Foreskin keratinocyte (primary cell): ENCODE measurements at places on chromosomes 3 and 15. TPM values are rescaled to one million over a fixed set of nuclear protein-coding genes. Genes with fewer than 3 reads are reported as not detected.

DNA sequence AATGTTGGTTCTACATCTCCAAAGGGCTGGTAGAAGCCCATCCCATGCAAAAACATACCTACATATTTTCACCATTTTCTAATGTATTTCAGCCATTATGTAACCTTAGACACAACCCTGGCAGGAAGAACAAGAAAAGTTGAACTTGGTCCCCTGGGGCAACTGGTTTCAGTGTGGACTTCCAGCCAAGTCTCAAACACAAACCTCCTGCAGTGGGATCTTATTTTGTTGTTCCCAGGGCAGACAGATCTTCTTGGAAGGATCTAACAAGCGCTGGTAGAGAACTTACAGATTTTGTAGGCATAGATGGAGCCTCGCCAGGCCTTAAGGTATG lies 96.3 kb downstream of the ADAMTS17 start:
- no peak for DNase-seq

CSTA gene
- total RNA-seq: 336 and 383 TPM in 2 replicates

ISLR2 gene
- not detected in 2 replicates for total RNA-seq

CDHR4 gene
- total RNA-seq: not detected in 2 replicates

- DNase-seq: peak; percentile 17
Observed at GRCh38 chr3:163773136-163773535, 1305.2 kb downstream of the SI start.

GRCh38 chr3:1131166-1131565 lies 38.3 kb downstream of the CNTN6 start:
- no peak for DNase-seq

GPR160 gene
- 0.10 and 0.42 TPM in 2 replicates for total RNA-seq

- no peak for DNase-seq
Observed at GRCh38 chr15:44275150-44275830, 13.2 kb upstream of the GOLM2 start.

GRCh38 chr3:17942856-17943255 lies 200.4 kb upstream of the TBC1D5 start:
- DNase-seq: peak; percentile 12

- DNase-seq: peak; percentile 40
Observed at GRCh38 chr15:84588053-84588874, 12.5 kb upstream of the ZSCAN2 start.

PLSCR5 gene
- total RNA-seq: not detected in 2 replicates

DNA sequence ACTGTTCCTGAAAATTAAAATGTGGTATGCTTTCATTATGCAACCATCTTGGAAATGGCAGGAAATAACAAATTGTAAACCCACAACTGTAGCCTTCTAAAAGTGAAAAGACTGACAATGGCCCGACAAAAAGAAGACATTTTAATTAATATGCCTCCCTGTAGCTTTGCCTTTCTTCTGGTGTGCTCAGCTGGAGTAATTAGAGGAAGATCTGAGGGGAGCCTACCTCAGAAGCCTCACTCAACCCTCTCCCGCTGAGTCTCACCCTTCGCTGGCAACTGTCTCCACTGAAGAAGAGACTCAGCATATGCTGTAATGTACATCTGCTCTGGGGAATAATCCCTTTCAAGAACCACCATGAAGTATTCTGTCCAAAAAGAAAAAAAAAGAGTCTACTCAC lies 104.7 kb upstream of the SETMAR start:
- no peak for DNase-seq

DNA sequence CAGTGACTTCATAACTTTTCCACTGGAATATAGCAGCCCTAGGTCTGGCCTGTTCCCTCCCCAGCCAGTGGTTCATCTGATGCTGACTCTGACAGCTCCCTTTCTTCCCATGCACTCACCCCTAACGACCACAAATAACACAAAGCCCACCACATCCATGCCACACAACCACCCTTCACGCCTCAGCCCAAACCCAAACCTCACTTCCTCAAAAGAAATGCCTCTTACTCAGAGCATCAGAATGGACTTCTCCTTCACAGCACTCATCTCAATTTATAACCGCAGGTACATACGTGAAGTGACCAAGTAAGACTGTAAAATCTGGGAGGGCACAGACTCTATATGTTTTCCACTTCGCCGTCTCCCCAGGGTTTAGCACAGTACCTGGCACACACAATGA lies 1.1 kb downstream of the RBSN start:
- DNase-seq: no peak

- DNase-seq: peak; percentile 83
Observed at GRCh38 chr3:20064387-20064786, 24.1 kb downstream of the KAT2B start.

DISP2 gene
- total RNA-seq: 0.65 and 1.5 TPM in 2 replicates

DNA sequence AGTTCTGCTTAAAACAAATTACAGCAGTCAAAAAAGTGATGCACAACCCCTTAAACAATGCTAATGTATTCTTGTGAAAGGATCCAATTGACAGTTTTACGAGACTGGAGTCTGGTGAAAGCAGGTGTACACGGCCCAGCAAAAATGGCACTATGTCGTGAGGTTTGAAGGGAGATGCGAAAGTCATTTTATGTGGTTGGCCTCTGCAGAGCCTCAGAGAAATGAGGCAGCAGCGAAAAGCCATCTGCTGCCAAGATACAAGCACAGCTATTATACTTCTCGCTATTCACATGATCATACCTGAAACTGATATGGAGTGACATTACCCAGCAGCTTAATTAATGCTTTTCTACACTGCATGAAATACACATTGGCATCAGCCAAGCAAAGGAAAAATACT lies 36.4 kb downstream of the MECOM start:
- no peak for DNase-seq

DNA sequence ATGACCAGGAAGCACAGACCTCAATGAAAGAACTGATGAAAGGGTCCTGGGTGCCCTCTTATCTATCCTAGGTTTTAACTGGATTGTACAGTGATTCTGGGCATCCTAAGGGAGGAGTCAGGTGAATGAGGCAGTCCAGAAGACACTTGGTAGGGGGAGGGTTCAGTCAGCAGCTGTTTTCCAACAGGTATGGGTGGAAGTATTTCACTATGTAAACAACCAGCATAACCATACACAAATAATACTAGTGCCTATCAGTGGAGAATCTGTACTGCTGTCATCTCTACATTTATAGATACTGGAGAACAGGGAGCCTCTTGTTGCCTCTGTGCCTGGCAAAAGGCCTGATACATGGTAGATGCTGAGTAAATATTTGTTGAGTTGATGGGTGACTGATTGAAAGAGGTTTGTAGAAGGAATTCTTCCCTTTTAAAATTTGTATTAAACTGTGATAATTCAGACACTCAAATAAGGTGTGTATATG lies 328.5 kb downstream of the RBMS3 start:
- no peak for DNase-seq

- DNase-seq: peak; percentile 18
Observed at GRCh38 chr3:18808429-18808828, 339.9 kb upstream of the KCNH8 start.

- DNase-seq: no peak
Observed at GRCh38 chr3:192505731-192506130, 221.6 kb downstream of the FGF12 start.

DNA sequence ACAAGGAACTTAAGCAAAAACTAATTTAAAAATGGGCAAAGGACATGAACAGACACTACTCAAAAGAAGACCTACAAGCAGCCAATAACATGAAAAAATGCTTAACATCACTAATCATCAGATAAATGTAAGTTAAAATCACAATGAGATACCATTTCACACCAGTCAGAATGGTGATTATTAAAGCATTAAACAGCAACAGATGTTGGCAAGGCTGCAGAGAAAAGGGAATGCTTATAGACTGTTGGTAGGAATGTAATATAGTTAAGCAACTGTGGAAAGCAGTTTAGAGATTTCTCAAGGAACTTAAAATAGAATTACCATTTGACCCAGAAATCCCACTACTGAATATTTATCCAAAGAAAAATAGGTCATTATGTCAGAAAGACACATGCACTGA lies 482.2 kb downstream of the SQOR start:
- no peak for DNase-seq

TJP1 gene
- 94.0 and 98.3 TPM in 2 replicates for total RNA-seq

- no peak for DNase-seq
Observed at GRCh38 chr15:60695713-60696522, 217.0 kb upstream of the ICE2 start.

- DNase-seq: no peak
Observed at GRCh38 chr3:138213398-138214085, 26.4 kb downstream of the ARMC8 start.

- no peak for DNase-seq
Observed at GRCh38 chr3:23602971-23603370, 202.8 kb upstream of the UBE2E1 start.

- no peak for DNase-seq
Observed at GRCh38 chr3:35484929-35485530, 154.3 kb upstream of the ARPP21 start.

- DNase-seq: no peak
Observed at GRCh38 chr3:106700981-106701380, 676.3 kb upstream of the CCDC54 start.

DNA sequence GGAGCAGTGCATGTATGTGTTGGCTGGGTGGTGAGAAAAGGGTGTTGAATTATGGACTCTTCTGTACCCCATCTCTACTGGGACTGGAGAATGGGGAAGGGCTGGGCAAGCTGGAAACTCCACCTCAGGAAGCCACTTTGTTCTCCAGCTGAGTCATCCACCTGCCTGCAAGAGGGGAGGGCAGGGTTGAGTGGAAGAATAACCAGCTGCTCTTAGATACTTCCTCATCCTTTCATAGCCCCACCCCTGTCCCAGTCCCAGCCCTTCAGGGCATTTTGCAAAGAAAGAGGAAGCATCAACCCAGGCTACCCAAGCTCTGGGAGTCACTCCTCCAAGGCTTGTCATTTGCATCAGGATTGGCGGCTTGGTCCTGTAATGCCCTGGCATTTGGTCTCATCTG lies 33.1 kb downstream of the RAB11A start:
- peak; percentile 83 for DNase-seq

DNA sequence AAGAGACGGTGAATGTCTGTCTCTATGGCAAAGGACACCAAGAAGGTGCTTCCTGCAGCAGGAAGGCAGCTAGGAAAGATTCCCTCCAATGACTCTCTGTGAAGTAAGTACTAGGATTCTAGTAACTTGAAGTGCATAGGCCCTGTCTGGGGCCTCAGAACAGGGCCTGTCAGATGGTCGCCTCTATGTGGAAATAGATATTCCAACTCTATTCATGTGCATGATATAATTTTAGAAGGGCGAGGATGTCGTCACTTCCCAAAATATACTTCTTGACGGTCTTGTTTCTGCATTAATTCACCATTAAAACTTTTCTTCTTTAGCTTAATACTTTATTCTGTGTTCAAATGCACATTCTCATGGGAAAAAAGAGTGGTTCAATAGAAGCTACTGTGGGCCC lies 167.0 kb downstream of the TLE3 start:
- DNase-seq: no peak

DNA sequence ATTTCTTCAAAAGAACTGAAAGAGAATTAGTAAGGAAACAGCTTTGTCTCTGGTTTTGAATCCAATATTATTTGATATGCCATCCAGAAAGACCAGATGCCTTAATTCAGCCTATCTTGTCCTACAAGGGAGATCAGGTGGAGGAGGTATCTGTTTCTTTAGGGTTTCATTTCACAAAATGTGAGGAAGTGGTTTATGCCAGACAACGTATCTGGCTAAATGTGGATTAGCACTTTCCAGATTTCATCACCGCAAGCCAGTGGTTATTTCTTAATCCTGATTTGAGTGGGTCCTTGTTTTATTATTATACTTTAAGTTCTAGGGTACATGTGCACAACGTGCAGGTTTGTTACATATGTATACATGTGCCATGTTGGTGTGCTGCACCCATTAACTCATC lies 271.1 kb downstream of the EBLN2 start:
- DNase-seq: no peak

GRCh38 chr3:30142946-30143345 lies 463.5 kb upstream of the TGFBR2 start:
- no peak for DNase-seq

GRCh38 chr15:43218908-43219706 lies 1.7 kb downstream of the EPB42 start:
- DNase-seq: peak; percentile 91

PAK6 gene
- total RNA-seq: 14.1 and 15.6 TPM in 2 replicates

DNA sequence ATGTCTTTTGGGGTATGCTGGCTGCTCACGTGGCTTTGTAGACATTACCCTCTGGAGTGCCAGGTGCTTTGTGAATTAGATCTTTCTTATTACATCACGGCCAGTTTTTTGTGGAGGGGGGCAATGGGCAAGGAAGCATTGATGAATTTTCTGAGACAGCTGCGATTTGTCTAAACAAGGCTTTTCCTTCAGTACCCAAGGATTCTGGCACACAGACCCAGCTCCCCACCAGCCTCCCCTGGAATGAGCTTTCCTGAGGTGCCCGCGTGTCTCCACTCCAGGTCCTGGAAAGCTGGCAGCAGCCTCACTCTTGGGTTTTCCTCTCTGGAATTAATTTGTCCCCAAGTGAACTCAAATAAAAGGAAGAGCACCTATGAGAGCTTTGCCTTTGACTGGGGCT lies 157.6 kb upstream of the CTDSPL start:
- DNase-seq: no peak

- no peak for DNase-seq
Observed at GRCh38 chr15:55782901-55783300, 39.9 kb upstream of the PRTG start.

- no peak for DNase-seq
Observed at GRCh38 chr3:46369151-46369550, 1.6 kb upstream of the CCR5 start.

FOXL2 gene
- 0.42 and 0.88 TPM in 2 replicates for total RNA-seq

FAM107A gene
- not detected in 2 replicates for total RNA-seq

- peak; percentile 78 for DNase-seq
Observed at GRCh38 chr3:51729042-51729633, 22.3 kb downstream of the GRM2 start.

- DNase-seq: no peak
Observed at GRCh38 chr15:43151688-43152087, 18.3 kb downstream of the TMEM62 start.

DNA sequence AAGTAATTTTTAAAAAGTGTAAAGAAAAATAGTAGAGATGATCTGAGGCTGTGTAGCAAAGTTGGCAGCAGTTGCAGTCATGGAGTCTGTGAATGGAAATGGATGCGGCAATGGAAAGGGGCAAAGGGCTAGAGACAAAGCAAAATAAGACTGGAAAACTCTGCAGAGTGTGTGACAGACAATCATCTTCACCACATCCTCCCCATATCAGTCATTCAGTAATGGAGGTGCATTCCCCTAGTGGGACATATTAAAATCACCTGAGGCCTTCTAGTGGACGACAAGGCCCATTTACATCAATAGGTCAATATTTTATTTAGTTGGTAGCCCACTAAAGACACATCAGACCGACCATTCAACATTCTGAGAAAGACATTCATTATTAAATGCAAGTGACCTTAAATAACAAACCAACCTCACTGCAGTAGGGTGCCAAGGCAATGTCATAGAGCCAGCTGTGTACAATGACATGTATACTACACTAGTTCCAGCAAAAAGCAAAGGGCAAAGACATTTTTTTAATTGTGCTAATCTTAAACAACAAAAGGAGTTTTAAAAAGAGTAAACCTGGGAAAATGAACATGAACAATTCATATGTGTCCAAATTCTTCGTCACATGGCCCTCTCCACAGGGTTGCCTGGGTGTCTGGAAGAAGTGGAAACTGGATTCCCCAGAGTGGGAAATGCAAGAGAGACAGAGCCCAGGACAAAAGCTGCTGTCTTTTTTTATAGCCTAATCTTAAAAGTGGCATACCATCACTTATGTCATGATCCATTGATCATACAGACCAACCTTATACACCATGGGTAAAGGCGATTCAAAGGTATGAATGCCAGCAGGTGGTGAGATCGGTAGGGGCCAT lies 15.6 kb upstream of the RAP2B start:
- no peak for DNase-seq

C3orf49 gene
- total RNA-seq: not detected in 2 replicates

PYGO1 gene
- 5.6 and 7.5 TPM in 2 replicates for total RNA-seq

TM4SF4 gene
- total RNA-seq: not detected in 2 replicates

FETUB gene
- total RNA-seq: 0.07 TPM in 1 of 2 replicates, not detected in the other

ACAN gene
- not detected in 2 replicates for total RNA-seq

ZNF660 gene
- 0.10 and 0.11 TPM in 2 replicates for total RNA-seq
